ENCODE measurements at places on chromosomes 11 and 22. TPM values are rescaled to one million over a fixed set of nuclear protein-coding genes. Genes with fewer than 3 reads are reported as not detected.

- DNase-seq, result no peak
Measured at GRCh38 chr22:46612904-46613605, 7.1 kb upstream of the GRAMD4 start.

GRCh38 chr11:69771466-69771865, 3.7 kb downstream of the FGF4 start:
- no peak for DNase-seq

ALKBH8 gene
- 3.2 TPM for total RNA-seq

BAIAP2L2 gene
- 1.1 TPM for total RNA-seq
